ENCODE measurements at places on chromosomes 11 and 22.
A peak's percentile ranks its signal among the peaks of the same experiment; 100 is the strongest.

DNA sequence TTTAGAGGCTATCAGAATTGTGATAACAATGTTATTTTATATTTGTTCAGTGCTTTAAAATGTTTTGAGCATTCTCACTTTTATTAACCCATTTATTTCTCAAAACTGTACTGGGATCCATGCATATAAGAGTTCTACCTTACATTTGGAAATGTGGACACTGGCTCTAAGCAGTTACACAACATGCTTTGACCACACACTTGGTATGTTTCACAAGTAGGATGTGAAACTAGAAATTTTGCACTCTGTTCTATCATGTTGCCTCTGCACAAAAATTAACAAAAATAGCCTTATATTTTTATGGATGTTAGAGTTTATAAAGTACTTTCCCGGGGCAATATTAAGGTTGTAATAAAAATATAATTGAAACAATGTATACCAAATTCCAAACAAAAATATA is 126.9 kb upstream of the CHORDC1 start:
- DNase-seq: no peak

- no peak for DNase-seq
These were observed 6.1 kb downstream of the C11orf96 start for GRCh38 chr11:43948341-43949225.

DNA sequence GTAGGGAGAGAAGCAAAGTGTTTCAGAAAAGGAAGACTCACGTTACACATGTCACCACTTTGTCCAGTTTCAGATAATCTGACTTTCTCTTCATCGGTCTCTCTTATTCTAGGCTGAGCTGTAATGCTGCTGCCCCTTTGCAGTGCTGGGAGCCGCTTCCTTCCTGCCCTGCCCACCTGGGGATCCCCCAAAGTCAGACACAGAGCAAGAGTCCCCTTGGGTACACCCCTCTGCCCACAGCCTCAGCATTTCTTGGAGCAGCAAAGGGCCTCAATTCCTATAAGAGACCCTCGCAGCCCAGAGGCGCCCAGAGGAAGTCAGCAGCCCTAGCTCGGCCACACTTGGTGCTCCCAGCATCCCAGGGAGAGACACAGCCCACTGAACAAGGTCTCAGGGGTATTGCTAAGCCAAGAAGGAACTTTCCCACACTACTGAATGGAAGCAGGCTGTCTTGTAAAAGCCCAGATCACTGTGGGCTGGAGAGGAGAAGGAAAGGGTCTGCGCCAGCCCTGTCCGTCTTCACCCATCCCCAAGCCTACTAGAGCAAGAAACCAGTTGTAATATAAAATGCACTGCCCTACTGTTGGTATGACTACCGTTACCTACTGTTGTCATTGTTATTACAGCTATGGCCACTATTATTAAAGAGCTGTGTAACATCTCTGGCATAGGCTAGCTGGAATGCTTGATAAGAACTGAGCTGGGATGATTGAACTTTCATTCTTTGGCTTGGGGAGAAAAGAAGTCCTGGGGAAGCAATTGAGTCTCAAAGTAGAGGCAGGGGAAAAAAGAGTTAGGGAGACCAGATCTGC is 31.2 kb upstream of the SMIM35 start:
- no peak for DNase-seq

GRCh38 chr11:26087120-26087935 is 244.6 kb upstream of the ANO3 start:
- no peak for DNase-seq

GRCh38 chr11:4684631-4685285 is 12.9 kb downstream of the OR51E2 start:
- no peak for DNase-seq

DNA sequence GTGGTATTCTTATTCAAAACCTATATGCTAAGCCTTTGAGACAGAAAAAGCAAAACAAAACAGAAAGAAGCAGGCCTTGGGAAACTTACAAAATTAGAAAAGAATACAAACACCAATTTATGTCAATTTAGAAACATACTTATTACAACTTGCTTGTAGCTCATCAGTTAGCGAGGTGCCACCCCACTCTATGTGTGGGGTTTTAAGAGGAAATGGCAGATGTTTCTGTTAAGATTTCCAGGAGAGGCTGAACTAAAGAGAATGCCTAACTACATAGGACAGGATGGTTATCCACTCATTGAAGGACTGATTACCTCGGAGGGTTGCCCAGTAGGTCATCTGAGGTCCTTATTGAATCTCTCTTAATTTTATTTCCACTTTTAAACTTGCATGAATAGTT is 302.0 kb downstream of the ETS1 start:
- no peak for DNase-seq

DNA sequence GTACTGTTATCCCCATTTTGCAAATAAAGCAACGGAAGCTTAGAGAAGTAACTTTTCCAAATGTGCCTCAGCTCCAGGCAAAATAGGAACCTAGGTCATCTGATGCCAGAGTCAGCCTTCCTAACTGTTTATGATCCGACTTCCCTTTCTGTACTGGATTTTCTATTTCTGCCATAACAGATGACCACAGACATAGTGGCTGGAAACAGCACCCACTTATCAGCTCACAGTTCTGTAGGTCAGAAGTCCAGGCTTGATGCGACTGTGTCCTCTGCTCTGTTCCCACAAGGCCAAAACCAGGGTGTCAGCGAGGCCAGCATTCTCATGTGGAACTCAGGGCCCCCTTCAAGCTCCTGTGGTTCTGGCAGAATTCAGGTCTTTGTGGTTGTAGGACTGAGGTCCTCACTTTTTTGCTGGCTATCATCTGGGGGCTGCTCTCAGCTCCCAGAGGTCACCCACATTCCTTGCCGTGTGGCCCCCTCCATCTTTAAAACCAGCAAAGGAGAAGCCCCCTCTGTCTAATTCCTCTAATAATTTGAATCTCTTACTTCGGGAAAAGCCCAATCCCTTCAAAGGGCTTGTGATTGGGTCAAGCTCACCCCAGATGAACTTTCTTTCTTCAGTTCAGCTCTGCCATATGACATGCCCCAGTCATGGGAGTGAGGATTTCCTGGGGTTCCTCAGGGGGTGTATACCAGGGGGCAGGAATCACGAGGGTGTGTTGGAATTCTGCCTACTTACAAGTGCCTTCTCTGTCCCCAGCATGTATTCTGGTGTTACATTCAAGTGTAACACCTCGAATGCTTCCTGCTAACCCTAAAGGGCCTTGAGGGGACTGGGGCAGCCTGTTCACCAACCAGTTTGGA is 15.3 kb downstream of the KCNJ5 start:
- DNase-seq: no peak

DNA sequence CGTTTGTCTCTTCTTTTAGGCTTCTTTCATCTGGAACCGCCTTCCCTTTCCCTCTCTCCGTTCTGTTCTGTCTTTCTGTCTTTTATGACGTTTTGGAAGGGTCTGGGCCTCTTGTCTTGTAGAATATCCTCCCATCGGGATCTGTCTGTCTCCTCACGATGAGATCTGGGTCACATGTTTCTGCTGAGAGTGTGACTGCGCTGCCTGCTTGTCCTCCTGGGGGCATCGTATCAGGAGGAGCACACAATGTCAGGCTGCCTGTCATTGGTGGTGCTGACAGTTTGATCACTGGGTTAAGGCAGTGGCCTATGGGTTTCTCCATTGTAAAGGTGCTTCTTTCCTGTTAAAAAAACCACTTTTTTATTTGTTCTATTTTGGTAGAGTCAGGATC is 60.4 kb upstream of the PARVG start:
- DNase-seq: no peak

DNA sequence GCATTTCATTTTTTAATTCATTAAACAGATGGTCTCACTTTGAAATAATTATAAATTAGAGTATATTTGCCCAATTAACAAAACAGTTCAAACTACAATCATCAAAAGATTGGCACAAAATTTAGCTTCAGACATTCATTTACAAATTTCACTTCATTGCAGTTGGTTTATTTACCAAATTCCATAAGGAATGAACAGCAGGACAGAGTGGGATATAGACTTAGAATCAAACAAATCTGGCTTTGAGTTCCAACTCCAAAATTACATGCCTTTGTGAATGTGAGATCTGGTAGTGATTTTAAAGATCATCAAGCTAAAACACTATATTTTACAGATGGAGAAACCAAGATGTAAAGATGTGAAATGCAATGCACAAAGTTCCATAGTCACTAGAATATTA is 310.7 kb upstream of the CNTN5 start:
- no peak for DNase-seq

- DNase-seq: no peak
These were observed 1.7 kb downstream of the PPFIBP2 start for GRCh38 chr11:7515447-7515886.

DNA sequence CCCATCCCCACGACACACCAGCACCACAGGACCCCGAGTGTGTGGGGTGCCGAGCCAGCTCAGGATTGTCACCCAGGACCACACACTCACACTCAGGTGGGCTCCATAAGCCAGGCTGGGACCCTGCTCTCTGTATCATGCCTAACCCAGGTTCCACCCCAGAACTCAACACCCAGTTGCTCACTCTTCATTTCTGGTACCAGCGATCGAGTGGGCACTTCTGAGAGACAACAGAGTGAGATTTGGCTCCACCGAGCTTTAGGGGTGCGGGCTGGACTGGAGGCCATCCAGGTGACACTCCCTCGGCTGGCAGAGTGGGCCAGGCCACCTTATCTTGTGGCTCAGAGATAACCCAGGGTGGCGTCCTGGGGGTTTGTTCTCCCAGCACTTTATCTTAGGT is 1323.8 kb downstream of the BRD1 start:
- no peak for DNase-seq

DNA sequence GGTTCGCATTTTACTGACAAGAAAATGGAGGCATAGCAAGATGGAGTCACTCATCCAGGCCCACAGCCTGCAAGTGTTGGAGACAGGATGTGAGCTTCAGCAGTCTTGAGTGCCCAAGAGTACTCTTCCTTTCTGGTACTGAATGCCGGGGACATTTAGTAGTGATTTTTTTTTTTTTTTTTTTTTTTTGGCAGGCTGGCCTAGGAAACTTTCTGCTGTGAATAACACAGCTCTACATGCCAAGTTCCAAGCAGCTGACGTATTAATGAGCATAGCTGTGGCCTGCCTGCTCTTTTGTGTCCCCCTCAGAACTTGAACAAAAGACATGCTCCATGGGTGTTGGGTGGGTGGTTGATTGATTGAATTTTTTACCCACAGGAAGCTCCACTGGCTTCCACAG is 195.5 kb upstream of the CADM1 start:
- no peak for DNase-seq

DNA sequence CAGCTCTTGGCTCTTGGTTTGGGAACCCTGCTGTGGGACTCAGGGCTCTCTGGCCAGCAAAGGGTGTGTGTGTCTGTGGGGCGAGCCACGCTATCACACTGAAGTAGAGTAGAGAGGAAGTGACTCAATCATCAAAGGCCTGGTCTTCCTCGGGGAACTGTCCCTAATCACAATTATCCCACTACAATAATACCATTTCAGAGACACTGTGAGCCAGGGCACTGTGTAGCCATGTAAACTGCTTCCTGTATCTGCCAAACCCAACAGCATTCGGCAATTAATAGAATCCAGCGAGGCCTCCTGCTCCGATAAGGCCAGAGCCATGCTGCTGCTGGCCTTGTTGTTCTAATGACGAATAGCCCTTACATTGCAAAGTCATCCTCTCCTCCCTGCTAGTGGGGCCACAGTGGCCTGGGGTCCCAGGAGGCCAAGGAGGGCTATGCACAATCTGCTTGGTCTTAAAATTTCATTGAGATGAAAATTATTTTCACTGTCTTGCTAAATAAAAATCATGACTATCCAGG is 49.8 kb upstream of the LMO2 start:
- peak; percentile 57 for DNase-seq

DNA sequence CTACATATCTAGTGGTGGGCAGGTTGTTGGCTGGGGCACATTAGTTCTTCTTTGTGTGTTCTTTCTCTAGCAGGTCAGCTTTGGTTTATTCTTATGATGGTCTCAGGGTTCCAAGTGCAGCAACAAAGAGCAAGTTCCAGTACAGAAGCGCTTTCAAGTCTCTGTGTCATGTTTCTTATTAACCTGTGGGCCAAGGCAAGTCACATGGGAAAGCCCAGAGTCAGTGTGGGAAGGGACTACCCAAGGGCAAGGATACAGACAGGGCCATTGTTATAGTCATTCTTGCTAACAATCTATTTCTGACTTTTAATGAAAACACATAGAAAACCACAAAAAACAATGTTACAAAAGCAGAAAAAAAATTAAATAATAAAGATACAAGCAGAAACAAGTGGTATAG is 754.6 kb downstream of the TBC1D22A start:
- DNase-seq: no peak

DNA sequence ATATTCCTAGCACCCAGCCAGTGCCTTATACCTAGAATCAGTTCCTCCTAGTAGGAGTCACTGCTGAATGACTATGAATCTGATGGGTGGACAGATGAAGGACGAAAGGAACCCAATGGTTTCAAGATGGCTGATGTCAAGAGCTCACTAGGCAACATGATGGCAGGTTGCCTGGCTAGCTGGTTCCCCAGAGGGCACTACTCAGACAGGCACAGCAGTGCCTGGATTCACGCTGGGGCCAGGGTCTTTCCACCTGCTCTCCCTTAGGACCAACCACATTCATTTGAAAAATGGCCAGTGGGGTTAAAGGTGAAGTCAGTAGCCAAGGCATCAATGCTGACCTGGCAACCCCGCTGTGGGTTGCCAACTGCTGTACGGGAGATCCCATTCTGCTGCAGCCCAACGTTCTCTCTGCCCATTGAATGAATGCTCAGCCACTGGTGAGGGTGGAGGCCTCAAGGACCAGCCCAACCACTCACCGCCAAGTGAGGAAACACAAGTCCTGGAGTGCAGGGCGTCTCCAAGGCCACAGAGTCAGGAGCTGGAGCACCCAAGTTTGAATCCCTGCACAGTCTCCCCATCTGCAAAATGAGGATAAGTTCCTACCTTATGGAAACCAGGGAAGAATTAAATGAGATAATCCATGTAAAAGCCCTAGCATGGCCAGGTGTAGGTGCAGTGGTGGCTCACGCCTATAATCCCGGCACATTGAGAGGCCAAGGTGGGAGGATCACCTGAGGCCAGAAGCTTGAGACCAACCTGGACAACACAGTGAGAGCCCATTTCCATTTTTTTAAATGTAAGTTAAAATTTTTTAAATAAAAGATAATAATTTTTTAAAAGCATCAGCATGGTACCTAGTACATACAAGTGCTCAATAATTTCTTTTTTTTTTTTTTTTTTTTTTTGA is 12.4 kb downstream of the MYH9 start:
- DNase-seq: no peak
